ENCODE measurements at places on chromosomes 12 and 14.

- no peak for DNase-seq
Observed at GRCh38 chr14:63224196-63224595, 20.0 kb downstream of the RHOJ start.

- DNase-seq, result no peak
Observed at GRCh38 chr12:87679251-87679650, 349.9 kb downstream of the C12orf50 start.

GRCh38 chr12:109377139-109377685 is 29.5 kb downstream of the MYO1H start:
- DNase-seq, result no peak

- DNase-seq, result no peak
Observed at GRCh38 chr12:108289350-108290161, 49.6 kb downstream of the CMKLR1 start.

GRCh38 chr12:18422871-18423270 is 161.6 kb downstream of the PIK3C2G start:
- no peak for DNase-seq

DNA sequence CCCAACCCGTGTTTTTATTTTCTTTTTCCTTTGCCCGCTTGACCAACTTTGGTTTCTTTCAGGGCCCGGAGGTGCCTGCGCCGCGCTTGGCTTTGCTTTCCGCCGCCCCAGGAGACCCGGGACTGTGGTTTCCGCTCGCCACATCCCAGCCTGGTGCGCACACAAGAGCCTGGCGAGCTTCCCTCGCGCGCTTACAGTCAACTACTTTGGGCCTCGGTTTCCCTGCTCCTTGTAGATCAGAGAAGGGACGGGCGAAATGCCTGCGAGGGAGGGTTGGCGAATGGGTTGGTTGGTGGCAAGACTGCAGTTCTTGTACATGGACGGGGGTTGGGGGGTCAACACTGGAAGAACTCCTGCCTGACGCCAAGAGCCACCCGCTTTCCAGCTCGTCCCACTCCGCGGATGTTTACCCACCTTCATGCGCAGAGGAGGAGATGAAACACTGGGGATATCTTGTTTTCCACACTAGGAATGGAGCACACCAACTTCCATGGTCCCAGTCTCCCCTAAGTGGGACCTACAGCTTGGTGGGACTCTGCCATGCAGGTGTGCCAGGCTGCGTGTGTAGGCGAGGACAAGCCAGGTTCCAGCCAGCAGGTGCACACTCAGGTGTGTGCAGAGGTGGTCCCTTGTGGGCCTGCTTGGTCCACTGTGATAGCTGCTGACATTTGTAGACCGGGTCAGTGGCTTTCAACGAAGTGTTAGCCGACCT is 16.6 kb upstream of the TBX3 start:
- DNase-seq, result no peak

DNA sequence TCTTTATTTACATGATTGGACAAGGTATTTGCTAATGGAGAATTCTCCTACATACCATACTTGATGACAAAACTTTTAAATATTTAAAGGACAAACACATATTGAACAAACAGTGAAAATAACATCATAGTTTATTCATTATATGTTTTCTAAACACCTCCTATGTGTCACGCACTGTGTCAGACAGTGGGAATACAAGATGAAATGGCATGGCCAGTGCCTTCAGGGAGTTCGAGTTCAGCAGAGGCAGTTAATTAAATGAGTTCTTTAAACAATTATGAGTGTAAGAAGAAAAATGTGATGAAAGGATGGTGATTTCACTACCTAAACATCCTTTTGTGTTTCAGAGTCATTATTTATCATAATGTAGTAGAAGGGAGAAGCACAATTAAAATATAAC is 159.8 kb downstream of the KCNH5 start:
- no peak for DNase-seq

- DNase-seq, result no peak
Observed at GRCh38 chr14:90544566-90544965, 147.7 kb downstream of the CALM1 start.

- DNase-seq, result no peak
Observed at GRCh38 chr14:94213021-94213420, 38.9 kb downstream of the PPP4R4 start.

DNA sequence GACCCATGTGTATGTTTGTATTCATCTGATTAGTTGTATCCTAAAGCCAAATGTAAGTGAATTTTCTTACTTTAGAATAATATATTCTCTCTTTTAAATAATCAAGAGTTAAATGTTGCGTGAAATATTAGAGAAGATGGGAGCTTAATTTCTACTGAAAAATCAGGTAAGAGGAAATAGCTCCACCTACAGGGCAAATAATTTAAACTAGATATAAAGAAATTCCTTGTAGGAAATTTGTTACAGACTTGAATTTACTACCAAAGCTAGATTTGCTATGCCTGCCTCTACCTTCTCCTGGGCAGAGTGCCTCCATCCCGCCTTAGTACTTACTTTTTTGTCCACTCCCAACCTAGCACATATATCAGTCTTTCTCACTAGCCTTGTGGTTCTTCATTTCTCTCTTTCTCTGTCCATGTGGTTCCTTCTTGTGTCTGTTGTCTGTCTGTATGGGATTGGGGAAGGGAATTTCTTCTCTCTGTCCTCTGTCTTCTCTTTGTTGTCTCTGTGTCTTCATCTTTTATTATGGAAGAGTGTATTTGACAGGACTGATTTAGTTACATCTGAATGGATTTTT is 44.7 kb downstream of the PALS1 start:
- DNase-seq, result no peak

- no peak for DNase-seq
Observed at GRCh38 chr12:16187660-16188059, 89.8 kb downstream of the SLC15A5 start.

DNA sequence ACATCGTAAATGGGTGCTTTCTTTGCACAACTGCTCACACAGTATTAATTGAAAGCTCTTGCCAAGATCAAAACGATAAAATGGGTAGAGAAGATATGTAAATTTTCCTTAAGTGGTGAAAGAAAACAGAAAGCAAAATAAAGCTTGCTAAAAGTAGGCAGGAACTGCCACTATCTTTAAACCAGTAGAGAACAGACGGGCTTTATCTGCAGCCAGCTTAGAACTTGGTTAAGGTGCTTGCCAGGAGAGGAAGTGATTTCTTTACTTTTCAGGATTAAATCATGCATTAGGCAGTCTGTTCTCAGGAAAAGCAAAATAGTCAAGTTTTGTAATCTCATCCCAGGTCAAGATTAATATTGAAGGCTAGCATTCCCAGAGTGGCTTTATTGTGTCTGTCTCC is 56.9 kb upstream of the CCDC175 start:
- DNase-seq, result no peak

DNA sequence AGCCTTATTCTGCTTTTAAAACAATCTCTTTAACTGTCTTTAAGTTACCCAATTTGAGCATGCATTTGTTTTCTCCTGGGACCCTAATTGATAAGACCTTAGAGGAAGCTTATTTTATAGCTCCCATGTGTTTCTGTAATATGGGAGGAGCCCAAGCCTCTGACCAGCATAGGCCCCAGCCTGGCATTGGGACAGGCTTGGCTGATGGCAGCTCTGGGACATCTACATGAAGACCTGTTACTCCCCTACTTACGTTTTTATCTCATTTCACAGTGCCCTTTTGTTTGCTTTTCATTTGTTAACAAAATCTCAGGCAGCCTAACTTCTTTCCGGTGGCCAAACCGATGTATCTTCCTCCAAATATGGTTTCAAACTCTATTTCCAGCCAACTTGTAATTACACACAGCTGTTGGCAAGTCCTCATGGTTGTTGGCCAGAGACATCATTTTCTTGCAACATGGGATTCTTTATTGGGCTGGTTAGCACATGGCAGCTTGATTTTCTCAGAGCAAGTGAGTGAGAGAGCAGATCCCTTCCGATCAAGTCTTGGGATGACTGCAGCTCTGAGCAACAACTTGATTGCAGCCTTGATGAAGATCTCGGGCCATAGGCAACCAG is 1117.5 kb downstream of the AACS start:
- no peak for DNase-seq

DNA sequence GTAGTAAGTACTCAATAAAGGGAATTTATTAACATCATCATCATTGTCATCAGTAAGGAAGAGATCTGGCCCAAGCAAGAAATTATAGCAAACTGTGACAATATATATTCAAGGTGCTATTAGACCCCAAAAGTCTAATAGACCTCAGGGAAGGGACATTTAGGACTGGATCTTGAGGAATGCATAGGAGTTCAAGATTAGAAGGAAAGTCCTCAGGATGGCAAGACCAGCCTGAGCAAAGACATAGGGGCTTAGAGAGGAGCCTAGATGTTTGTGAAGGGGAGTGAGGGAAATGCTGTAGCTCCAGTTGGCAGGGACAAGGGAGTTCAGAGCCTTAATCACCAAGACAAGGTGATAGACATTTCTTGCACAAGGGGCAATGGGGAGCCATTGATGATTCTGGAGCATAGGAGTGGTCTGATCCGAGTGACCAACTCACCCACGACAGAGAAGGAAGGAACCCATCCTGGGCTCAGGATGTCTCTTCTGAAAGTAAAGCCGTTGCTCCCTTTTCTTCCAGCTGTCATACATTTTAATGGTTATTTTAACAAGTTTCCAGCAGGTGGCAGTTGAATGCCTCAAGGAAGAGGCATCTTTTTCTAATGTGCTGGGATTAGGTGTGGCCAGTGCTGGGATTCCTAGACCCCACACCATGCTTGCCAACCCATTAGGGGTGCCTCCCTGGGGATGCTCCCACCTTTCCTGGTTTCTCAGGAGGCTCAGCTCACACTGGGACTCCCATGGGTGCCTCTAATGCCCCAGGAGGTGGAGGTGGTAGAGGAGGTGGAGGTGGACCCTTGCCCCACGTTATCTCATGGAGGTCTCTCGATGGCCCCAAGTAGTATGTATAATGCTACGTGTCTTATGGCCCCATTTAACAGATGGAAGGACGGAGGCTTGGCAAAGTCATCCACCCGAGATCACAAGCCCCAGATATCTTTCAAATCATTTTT is 37.8 kb downstream of the PHETA1 start:
- no peak for DNase-seq

DNA sequence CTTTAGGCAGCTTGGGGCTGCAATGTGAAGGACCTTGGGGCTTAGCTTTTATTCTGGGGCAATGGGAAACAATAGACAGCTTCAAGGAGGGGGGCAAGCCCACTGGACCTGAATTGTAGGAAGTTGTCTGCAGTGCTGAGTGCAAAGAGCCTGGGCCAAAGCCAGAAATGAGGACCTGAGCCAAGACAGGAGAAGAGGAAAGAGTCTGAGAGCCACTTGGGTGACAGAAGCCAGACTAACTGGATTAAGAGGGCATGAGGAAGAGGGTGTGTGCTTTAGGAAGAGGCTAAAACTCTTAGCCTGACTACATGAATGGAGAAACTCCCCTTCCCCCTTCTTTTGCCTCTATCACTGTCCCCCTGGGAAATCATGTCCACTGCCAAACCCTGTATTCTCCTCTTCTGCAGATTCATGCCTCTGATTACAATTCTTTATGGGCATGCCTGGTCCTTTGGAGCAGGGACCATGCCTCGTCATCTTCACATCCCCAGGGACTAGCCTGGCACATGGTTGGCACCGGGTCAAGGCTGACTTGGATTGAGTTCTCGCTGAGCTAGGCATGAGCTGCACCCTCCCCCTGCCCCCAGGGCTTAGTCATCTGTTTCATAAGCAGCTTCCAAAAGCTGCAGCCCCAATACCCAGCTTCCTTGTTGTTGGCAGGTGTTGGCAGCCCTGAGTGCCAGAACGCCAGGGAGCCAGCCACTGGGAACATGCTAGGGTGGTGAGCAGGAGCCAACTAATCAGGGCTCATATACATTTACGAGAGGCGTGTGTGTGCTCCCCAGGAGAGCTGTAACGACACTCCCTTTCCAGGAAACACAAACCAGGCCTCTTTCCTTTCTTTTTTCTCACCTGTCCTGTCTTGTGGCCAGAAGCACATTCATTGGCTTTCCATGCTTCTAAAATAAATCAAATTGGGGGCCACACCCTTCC is 27.7 kb upstream of the JDP2 start:
- no peak for DNase-seq

DNA sequence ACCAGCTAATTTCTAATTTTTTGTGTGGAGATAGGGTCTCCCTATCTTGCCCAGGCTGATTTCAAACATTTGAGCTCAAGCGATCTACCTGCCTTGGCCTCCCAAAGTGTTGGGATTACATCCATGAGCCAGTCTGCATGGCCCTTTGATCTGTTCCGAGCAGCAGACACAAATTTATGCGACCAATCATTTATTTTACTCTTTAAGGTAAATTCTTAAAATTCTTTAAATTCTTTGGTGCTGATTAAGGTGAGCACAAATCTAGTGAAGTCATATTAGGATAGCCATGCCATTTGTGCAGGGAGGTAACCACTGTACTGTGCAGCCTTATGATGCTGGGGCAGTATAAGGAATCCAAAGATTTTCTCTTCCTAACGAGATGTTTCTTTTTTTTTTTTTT is 135.7 kb downstream of the SRGAP1 start:
- DNase-seq, result no peak

GRCh38 chr14:80080601-80081000 is 130.7 kb downstream of the DIO2 start:
- DNase-seq, result no peak

DNA sequence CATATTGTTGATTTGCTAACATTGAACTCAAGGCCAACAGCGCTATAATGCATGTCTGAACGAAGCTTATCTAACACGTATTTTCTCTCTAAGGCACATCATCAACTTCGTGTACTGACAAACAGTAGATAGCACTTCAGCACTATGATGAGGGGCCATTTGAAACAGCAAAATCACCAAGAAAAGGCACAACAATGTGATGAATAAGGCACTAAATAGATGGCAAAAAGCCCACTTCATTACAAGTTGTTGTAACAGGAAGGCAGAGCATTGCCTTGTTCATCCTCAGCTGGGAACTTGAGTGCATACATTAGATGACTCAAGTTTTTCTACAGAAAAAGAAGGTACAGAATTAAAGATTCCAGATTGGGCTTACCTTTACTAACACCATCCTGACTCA is 75.2 kb downstream of the LIN7A start:
- no peak for DNase-seq

DNA sequence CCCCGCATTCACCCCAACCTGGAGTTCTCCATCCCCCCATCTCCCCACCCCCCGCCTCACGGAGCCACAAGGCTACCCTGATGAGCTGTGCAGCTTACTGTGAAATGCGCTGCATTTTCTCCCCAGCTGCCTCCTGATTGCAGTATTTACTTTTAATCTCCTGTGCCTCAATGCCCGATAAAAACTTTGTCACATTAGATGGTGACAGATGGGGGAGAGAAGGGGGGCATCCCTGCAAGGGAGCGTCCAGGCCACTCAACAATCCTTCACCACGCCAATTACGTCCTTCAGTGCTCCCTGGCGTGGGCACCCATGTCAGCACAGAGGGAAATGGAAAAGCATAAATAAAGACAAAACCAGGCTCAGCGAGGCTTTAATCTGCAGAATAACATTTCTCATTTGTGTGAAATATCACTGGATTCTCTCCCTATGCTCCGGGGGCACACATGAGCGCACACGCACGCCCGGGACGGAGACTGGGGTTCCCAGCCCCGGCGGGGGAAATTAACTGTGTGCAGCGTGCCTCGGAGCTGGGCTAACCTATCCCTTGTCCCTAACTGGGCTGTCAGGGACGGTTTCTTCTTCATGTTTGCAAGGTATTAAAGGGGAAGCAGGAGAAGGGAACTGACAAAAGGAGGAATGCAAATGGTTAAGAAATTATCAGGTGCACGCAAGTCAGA is 186.7 kb upstream of the VASH1 start:
- no peak for DNase-seq
